Stimulated activated CD8-positive, alpha-beta memory T cell treated with anti-CD3 and anti-CD28 coated beads, Interleukin-7, amount 100 ng/mL, for 48 hours (primary cell): ENCODE measurements at places on chromosomes 7 and 10.

DNA sequence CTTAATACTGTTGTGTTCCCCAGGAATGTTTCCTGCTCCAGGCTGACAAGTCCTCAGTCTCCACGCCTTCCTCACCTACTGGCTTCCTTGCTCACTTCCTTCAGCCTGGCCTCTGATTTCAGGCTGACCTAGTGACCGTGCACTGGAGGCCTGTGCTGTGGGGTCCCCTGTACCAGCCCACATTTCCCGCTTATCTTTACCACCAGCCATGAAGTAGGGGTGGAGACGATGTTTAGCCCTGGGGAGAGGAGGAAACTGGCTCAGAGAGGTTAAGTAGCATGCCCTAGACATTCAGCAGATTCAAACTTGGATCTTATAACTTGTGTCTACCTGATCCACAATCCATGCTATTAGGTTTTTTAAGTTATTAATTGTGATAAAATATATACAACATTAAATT lies 4.8 kb upstream of the ZNF488 start:
- DNase-seq: no peak

DNA sequence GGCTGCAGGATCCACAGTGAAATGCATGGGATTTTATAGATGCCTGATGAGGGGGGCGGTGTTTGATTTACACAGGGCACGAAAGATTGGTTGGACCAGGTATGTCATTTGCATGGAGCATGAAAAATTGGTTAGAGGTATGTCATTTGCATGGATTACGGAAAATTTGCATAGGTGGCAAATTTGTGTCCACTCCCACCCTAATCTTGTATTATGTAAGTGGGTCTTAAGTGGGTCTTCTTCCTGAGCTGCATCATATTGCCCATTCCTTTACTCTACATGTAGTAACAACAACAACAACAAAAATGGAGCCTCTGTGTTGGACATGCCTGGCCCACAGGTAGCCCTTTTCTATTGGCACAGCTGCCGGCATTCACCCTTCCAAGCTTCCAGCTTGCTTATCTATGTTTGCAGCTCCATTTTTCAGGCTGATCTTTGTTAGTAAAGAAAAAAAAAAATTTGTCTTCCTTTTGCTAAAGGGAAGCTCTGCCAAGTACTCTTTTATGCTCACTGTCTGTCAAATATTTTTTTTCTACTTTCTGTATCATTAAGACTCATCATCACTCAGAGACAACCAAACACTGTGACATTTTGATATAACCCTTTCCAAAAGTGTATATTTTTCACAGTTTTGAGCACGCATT lies 10.3 kb upstream of the ZNF273 start:
- no peak for DNase-seq

DNA sequence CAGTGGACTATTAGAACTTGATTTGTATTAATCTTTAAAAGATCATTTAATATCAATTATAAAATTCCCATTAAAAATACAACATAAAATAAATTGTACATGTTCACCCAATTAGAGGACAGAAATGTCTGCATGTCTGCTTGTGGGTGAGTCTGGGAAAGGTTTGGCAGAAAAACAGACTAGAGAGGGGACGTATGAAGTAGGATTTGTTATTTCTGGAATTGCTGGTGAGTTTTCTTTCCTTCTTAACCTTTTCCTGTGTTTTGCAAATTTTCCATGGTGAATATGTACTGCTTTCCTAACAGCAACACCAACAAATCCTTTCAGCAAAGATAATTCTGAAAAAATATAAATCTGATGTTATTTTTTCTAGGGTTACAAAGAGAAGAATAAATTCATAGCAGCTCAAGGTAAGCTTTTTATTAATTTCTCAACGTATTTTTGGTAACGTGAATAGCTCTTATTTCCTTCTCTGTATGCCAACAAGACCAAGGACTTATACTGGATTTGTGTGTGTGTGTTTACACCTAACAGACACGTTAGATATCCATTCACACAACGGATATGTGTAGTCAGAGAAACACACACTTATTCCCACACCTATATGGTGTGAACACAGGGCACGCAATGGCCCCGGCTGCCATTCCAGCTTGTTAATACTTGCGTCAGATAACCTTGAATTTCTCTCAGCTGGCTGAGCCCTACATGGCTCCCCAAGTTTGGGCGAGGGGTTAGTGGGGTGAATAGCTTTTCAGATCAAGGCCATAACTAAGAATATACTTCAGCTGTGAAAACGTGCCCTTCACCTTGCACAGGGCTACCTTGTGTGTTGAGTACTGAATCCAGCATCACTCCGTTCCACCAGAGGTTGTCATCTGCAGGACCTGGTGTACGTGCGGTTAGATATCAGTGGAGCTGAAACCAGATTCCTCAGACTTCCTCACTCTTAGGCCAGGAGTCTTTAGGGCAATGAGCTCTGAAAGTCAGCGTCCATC lies 64.6 kb downstream of the MKI67 start:
- DNase-seq: no peak

- no peak for DNase-seq
These were observed 140.8 kb downstream of the ETV1 start for GRCh38 chr7:13848681-13849131.

GRCh38 chr7:1749864-1750466 lies 79.9 kb downstream of the ELFN1 start:
- no peak for DNase-seq

- DNase-seq: no peak
These were observed 352.1 kb downstream of the FRMD4A start for GRCh38 chr10:13978533-13979115.

DNA sequence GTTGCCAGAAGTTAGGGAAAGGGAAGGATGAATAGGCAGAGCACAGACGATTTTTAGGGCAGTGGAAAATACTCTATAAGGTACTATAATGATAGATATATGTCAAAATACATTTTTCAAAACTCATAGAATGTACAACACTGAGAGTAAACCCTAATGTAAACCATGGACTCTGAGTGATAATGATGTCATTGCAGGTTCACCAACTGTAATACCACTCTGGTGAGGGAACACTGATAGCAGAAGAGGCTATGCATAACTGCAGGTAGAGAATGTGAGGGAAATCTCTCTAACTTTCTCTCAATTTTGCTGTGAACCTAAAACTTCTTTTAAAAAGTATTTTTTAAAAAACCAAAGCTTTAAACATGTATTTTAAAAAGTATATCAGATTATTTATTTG lies 22.1 kb downstream of the POT1 start:
- DNase-seq: no peak

DNA sequence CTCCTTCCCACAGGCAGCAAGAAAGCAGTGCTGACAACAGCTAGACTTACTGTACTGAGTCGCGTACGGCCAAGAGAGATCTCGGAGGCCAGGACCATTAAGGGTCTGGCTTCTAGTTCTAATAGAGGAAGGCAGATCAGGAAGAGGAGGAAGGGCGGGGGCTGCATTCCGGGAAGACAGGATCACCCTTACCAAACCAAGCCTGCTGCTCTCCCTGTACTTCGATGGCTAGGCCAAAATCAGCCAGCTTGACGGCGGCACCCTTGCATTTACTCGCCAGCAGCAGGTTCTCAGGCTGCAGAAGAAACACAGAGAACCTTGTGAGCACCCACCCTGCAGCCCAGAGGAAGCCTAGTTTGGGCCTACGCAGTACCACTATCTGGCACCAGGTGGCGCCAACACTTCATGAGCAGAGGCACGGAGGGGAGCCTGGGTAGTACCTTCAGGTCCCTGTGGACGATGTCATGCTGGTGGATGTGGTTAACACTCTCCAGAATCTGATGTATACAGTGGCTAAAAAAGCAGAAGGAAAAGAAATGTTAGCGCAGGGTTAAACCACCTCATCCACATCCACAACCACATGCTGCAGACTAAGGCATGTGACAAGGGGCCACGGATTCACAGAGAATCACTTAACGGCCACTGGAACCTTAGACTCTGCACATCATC lies 25.4 kb downstream of the CAMK2G start:
- DNase-seq: peak; percentile 79

DNA sequence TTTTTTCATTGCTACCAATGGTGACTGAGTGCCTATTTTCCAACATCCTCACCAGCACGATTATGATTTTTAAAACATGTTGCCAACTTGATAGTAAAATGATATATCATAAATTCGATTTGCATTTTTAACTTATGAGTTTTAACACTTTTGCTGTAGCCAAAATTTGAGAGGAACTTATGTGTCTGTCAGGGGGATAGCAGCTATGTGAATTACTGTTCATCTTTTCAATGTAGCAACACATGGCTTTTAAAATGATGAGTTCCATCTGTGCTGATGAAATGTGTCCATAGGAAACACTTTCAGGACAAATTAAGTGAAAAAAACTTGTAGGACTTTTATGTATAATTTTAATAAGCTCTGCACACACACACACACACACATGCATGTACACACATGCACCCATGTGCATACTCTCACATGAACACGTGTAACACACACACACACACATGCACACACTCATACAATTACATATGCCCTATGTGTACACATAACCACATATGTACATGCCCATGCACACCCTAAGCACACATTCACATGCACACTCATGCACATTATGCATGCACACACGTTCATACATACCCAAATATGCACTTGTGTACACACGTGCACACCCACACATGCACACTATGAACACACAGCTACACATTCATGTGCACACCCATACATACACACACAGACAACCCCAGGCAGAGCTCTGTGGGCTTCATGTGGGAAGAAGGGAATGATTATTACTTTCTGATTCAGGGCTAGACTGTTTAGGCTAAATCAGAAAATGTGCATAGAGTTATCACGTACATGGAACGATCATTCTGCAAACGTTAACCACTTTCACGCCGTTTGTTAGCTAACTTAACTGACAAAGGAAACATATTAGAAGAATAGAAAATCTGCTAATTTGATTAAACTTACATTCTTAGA lies 68.9 kb downstream of the C10orf143 start:
- no peak for DNase-seq

- DNase-seq: no peak
These were observed 39.3 kb downstream of the TAS2R41 start for GRCh38 chr7:143516981-143517380.

- no peak for DNase-seq
These were observed 335.1 kb downstream of the BMPER start for GRCh38 chr7:34240417-34240816.

GRCh38 chr10:3702056-3702546 lies 82.9 kb downstream of the KLF6 start:
- no peak for DNase-seq

- no peak for DNase-seq
These were observed 298.7 kb upstream of the LRRTM3 start for GRCh38 chr10:66627156-66627555.

DNA sequence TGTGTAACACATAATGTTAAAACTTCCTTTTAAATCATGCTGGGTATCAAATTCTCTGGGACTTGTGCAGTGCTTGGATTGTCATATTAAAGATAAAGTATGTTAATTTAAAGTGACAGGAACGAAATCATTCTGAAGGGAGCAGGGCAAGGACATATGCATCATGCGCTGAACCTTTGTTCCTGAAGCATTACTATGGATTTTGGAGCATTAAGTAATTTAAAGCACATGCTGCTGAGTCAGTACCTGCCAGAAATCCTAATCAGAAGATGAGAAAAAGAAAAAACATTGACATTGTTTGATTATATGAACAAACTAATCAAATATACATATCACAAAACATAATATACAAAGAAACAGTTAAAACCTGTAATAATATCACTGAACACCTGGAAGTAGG lies 101.4 kb downstream of the MICU1 start:
- DNase-seq: no peak

DNA sequence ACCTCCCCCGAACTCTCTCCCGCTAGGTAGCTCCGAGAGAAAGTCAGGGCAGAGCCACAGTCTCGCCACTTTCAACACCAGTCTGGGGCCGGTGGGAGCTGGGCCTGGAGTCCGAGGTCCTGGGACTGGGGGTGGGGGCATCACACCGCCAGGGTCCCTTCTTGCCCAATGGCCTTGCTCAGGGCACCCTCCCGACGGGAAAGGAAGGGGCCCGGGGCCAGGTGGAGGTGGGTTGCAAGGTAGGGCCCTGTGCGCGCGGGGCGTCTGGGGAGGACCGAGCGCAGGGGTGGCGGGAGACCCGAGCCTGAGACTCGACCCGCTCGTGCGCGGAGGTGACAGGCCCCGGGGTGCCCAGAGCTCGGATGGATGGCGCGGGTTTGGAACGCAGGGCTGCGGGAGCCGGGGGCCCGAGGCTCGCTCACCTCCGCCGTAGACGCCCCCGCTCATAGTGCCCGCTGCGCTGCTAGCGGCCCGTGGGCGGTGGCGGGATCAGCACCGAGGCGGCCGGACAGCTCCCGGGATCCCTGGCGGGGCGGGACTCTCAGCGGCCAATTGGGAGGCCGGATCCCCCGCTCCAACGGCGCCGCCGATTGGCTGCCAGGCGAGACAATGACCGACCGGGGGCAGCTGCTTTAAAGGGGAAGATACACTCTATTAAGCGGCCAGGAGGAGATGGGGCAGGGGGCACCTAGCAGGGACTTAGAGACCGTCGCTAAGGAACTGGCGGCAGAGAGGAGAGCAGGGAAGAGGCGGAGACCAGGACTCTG lies at the start of gene ACTL6B:
TSS of gene ACTL6B (minus strand) at position 541 of the 767 bp plus-strand sequence. CDS start at position 447, 94 bp downstream.
- no peak for DNase-seq

DNA sequence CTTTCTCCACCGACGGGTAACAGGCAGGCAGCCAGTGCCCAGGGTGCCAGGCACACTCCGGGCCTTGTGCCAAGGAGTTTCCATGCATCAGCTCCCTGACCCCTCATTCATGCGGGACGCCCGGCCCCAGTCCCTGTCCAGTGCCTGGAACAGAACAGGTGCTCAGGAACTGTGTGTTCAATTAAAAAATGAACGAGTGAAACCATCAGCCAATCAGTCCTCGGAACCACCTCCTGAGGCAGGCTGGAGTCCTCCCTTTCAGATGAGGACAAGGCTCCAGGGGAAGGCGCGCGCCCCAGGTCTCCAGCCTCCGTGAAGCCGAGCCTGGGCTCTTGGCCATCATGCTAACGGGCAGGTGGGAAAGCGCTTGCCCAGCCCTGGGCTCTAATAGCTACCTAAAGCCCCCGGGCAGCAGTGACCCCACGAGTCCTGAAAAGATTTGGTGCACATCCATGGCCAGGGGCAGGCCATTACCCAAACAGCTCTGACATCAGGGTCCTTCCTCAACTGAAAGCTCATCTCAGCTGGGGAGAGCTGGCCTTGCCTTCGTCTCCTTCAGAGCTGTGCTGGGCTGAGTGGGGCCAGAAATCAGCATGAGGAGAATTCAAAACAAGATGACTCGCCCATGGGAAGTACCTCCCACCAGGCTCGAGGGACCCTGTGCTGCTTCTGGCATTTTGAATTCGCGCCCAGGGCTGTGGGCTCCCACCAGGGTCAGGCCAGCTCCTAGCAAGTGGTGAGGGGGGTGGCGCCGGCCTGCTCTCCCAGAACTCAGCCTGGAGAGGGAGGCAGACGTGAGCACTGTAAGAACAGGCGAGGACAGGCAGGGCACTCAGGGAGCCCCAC lies 200.5 kb downstream of the MAD1L1 start:
- DNase-seq: no peak

- DNase-seq: no peak
These were observed 47.7 kb downstream of the LYZL2 start for GRCh38 chr10:30581779-30582380.

DNA sequence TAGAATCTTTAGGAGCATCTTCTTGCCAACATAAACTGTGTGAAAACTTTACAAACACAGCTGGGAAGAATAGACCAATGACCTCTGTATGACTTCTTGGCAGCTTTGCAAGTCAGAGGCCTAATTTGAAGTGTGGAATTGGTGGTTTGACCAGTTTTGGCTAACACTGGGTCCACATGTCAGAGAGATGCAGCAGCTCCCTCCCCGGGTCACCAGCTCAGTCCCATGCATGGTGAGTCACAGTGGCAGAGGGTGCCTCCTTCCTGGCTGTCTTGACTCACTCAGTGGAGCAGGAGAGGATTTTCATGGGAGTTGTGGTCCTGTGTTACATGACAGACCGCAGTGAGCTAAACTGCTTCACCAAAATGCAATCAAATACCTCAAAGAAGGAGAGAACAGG lies 8.2 kb upstream of the STARD3NL start:
- no peak for DNase-seq

- no peak for DNase-seq
These were observed 134.3 kb downstream of the TAX1BP1 start for GRCh38 chr7:27873981-27874957.
